ENCODE measurements at places on chromosomes 7 and 10.
A peak's percentile ranks its signal among the peaks of the same experiment; 100 is the strongest.

GRCh38 chr7:6563936-6564770 lies 12.9 kb upstream of the GRID2IP start:
- no peak for DNase-seq

DNA sequence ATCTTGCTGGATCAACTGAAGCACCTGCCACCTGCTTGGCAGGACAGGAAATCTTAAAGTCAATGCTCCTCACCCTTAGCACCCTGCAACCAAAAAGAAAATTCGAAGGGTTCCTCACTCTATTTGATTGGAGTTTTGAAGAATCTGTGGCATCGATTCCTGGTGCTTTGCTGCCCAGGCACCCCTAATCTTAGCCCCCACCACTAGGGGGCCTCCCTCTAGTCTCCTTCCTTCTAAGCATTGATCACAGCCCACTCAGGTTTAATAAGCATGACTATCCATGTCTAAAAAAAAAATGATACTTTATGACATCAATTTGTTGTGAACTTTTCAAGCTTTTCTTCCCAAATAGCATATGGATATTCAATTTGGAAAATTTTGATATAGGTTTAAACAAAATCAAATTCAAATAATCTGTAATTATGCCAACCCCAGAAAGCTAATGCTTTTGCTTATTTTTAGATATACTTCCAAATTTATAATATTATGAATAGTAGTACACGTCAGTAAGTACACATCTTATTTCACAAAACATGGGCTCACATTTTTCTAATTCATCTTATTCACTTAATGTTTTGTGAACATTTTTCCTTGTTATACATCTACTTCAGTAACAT lies 45.3 kb downstream of the NRG3 start:
- no peak for DNase-seq

GRCh38 chr7:157490465-157490912 lies 153.7 kb downstream of the DNAJB6 start:
- no peak for DNase-seq

DNA sequence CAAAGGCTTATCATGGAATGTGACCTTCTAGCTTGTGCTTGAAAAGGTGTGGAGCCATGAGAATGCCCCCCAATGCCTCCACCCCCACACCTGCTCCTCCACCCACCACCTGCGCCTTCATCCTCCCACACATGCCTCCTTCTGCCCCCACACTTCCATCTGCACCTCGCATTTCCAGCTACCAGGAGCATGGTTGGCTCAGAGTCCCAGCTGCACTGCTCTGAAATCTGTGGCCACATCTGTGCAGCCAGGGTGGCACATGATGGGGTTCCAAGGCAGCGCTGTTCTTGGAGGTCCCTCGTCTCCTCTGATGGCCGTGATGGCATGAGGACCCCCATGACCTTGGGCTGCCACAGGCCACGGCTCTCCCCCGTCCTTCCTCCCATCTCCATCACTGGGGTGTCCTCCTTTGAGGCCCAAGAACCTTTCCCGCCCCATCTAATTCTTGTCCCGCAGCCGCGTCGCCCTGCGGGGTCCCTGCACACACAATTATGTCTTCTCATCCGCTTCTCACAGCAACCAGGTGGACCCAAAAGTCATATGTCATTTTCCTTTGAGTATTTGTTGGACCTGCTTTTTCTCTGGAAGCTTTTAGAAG lies 40.6 kb upstream of the CNPY1 start:
- no peak for DNase-seq

- DNase-seq = no peak
Observed at GRCh38 chr7:85508642-85509410, 322.0 kb upstream of the SEMA3D start.

DNA sequence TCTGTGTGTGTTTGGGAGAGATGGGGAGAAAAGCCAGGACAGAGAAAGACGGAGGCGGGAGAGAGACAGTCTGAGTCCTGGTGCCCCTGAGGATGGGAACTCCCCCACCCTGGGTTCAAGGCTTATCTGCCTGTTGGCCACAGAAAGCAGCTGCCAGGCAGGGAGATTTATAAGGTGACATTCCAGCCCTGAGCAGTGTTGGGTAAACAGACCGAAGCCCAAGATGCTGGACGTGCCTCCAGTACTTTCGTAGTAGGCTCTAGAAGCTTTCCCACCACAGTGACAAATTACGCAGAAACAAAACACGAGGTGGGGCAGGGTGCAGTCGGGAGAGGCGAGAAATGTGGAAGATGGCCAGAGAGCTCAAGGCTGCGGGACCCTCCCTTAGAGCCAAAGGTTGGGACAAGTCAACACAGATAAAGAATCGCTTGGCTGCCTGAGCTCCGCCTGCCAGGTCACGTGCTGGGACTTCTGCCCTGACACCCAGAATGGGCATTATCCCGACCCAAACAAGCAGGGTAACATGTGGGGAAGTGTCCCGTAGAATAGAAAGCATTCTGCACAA lies 41.1 kb downstream of the CCDC3 start:
- no peak for DNase-seq

DNA sequence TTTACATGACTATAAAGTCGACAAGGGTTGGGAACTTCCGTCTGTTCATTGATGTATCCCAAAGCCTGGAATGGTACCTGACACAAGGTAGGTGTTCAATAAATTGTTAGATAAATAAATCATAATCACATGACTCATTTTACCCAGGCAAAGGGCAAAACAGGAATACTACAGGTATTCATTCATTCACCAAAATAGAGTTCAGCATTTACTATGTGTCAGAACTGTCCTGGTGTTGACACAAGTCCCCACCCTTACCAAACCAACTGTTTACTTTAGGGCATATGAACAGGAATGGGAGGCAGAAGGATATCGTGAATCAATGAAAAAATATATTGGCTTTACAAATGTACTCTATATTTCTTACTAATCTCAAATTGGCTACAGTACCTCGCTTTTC lies 666 bp upstream of the YAE1 start:
- no peak for DNase-seq

DNA sequence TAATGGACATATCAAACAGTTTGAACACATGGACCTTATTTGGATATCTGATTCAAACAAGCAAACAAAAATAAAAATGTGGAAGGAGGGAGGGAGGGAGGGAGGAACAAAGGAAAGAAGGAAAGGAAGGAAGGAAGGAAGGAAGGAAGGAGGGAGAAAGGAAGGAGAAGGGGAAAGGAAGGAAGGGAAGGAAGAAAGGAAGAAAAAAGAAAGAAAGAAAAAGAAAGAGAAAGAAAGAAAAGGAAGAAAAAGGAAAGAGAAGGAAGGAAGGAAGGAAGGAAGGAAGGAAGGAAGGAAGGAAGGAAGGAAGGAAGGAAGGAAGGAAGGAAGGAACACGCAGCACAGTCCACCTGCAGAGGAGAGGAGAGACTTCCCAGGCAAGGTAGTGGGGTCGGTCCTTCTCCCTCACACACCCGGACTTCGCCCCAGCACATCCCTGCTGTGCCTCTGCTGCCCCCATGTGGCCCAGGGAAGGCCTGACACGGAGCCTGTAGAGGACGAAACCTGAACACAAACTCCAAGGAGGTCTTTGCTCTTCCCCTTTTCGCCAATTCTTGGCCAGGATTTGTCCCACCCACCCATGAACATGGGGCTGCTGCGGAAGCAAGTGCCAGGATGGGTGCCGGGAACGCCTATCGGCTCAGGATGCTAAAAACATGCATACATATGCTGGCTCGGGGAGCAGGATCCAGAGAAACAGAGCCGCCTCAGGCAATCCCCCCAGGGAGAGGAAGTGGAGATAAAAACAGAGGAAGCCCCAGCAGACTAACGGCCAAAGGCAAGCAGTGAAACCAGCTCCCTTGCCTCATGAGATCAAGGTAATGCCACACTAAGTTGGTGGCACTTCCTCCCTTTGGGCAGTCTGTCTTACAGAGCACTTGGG lies 52.3 kb upstream of the DGKI start:
- peak; percentile 80 for DNase-seq

GRCh38 chr7:130641497-130641896 lies 27.1 kb downstream of the COPG2 start:
- DNase-seq = no peak

GRCh38 chr7:101950450-101951119 lies 133.2 kb downstream of the CUX1 start:
- DNase-seq = no peak

- no peak for DNase-seq
Observed at GRCh38 chr10:112963835-112964234, 13.8 kb downstream of the TCF7L2 start.

GRCh38 chr10:33716501-33717267 lies 382.2 kb upstream of the NRP1 start:
- no peak for DNase-seq

- peak; percentile 65 for DNase-seq
Observed at GRCh38 chr10:44974628-44975430, 3.8 kb downstream of the DEPP1 start.

- DNase-seq = no peak
Observed at GRCh38 chr10:3099291-3100092, 32.1 kb downstream of the PFKP start.

DNA sequence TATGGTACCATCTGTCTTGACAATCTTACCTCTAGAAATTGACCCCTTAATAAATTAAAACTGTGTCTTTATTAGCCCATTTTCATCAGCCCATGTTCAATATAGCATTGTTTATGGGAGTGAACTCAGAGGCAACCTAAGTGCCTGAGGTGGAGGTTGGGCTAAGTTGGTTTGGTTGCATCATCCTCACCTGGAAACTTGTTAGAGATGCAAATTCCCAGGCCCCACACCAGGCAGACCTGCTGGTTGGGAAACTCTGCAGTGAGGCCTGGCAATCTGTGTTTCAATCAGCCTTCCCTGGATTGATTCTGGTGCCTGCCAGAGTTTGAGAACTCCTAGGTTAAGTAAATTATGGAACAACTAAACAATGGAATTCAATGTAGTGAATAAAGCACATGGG lies 9.4 kb upstream of the FAM170B start:
- DNase-seq = no peak

DNA sequence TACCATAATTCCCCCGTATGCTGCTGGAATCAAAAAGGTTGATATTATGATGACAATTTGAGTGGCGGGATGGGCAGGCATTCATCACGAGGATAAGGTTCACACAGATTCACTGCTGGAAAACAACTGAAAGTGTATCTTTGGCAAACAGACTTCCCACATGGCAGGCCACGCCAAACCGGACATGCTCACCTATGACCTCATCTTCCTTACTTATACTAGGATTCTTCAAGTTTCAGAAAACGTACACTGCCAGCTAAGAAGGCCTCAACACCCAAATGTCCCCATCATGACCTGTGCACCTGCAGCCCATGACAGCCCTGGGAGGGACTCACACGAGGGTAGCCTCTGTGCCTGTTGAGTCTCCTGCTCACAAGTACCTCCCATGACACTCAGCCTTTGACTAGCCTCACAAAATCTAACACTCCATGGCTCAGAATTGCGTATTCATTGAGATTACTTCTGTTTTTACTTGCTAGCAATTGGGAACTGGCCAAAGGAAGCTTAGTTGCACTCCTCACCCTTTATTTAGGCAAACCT lies 259.0 kb upstream of the GHITM start:
- DNase-seq = no peak

GRCh38 chr10:33377658-33378025 lies 43.2 kb upstream of the NRP1 start:
- no peak for DNase-seq

GRCh38 chr7:55575098-55575497 lies 2.8 kb upstream of the VOPP1 start:
- no peak for DNase-seq

GRCh38 chr10:68121852-68122251 lies 12.6 kb downstream of the MYPN start:
- no peak for DNase-seq
